ENCODE measurements at places on chromosomes 6 and 20.

- peak; percentile 89 for DNase-seq
These were observed 88.1 kb downstream of the MAP3K4 start for GRCh38 chr6:161079566-161080262.

DNA sequence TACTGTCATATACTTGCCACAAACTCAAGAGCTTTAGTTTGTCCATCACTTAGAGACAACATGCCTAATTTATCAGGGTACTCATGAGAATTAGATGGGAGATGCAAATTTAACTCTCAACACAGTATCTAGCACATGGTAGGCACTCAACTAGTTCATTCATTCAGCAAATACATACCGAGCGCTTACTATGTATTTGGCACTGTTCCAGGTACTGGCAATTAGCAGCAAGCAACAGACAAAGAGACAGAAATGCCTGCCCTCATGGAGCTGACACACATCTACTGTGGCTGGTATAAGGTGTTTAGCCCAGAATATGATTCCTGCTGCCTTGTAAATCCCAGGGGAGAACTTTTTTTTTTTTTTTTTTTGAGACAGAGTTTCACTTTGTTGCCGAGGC lies 4.8 kb downstream of the MICAL1 start:
- no peak for DNase-seq

GRCh38 chr20:9241232-9241692 lies 172.4 kb downstream of the PLCB4 start:
- no peak for DNase-seq

DNA sequence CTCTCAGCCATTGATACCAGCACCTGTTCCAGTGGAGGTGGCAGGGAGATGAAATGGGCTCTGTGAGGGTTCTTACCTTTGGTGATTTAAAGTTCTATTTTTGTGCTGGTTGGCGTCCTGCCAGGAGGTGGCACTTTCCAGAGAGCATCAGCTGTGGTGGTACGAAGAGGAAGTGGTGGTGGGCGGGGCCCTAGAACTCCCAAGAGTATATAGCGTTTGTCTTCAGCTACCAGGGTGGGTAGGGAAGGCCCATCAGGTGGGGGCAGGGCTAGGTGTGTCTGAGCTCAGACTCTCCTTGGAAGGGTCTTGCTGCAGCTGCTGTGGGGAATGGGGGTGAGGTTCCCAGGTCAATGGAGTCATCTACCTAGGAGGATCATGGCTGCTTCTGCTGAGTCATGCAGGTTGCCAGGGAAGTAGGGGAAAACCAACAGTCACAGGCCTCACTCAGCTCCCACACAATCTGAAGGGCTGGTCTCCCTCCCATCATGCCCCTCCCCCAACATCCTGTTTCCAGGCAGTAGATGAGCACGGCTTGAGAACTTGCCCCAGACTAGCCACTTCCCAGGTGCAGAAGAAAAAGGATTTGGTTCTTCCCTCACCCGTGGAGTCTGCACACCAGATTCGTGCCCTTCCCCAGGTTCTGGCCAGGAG lies 46.6 kb downstream of the MOXD1 start:
- peak; percentile 43 for DNase-seq

DNA sequence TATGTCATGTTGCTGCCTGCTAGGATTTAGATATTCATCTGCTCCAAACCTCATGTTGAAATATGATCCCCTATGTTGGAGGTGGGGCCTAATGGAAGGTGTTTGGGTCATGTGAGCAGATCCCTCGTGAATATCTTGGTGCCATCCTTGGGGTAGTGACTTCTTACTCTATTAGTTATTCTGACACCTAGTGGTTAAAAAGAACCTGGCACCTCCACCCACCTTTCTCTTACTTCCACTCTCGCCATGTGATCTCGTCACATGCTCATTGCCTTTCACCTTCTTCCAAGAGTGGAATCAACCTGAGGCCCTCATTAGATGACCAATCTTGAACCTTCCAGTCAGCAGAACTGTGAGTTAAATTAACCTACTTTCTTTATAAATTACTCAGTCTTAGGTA lies 549.4 kb upstream of the SYNCRIP start:
- DNase-seq = no peak

DNA sequence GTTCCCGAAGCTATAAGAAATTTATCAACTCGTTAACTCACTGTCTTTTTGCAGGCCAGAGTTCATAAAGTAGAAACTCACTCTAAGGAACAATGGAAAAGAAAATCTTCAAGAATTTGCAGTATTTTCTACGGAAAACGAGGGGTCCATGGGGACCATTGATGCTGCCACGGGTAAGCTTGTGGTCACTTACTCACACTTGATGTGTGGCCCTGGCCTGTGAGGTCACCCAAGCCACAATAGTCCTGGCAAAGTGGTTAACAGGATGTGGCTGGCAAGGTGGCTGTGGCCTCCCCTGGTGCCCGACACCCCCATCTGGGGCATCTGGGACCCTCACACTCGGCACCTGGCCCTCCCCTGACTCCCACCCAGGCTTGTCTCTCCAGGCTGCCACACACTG lies 123.4 kb downstream of the C6orf118 start:
- DNase-seq = no peak
